ENCODE measurements at places on chromosomes 13 and 19.

GRCh38 chr13:45362939-45363338 is 22.0 kb upstream of the TPT1 start:
- no peak for DNase-seq

DNA sequence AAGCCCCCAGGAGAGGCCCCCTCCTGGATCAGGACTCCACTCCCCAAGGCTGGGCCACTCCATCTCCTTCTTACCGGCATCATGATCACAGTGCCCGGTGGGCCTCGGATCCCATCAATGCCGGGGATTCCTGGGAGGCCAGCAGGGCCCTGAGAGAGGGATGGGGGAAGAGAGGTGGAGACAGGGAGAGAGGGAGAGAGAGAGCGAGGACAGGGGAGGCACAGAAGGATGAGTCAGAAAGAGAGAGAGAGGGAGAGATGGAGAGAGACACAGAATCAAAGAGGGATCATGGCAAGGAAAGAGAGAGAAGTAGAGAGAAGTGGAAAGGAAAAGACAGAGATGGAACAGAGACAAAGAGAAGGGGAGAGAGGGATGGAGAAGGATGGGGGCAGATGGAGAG is 13.8 kb downstream of the COL5A3 start:
- DNase-seq = no peak

GRCh38 chr13:31046711-31047279 is 114.3 kb downstream of the TEX26 start:
- no peak for DNase-seq

DNA sequence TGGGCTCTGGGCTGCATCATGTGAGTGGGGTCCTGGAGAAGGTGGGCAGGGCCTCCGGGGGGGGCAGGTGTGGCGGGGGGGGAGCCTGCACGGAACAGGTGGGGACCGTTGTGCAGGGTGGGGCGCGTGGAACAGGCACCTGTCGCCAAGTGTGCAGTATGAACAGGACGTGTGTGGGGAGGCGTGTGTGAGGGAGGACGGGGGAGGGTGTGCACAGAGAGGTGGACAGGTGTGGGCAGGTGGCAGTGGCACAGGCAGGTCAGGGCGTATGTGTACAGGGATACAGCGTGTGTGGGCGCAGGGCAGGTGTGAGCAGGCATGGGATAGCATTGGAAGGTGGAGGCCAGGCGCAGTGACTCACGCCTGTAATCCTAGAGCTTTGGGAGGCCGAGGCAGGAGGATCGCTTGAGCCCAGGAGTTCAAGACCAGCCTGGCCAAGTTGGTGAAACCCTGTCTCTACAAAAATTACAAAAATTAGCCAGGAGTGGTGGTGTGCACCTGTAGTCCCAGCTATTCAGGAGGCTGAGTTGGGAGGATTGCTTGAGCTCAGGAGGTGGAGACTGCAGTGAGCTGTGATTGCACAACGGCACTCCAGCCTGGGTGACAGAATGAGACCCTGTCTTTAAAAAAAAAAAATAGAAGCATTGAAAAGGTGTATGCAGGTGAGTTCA is 3.2 kb downstream of the PLK5 start:
- DNase-seq = no peak

- DNase-seq = no peak
These were observed 1558.2 kb upstream of the PCDH20 start for GRCh38 chr13:62973804-62974203.

- no peak for DNase-seq
These were observed 1454.8 kb upstream of the SPRY2 start for GRCh38 chr13:81795710-81796109.

GRCh38 chr13:84479656-84480055 is 597.4 kb upstream of the SLITRK1 start:
- DNase-seq = no peak

DNA sequence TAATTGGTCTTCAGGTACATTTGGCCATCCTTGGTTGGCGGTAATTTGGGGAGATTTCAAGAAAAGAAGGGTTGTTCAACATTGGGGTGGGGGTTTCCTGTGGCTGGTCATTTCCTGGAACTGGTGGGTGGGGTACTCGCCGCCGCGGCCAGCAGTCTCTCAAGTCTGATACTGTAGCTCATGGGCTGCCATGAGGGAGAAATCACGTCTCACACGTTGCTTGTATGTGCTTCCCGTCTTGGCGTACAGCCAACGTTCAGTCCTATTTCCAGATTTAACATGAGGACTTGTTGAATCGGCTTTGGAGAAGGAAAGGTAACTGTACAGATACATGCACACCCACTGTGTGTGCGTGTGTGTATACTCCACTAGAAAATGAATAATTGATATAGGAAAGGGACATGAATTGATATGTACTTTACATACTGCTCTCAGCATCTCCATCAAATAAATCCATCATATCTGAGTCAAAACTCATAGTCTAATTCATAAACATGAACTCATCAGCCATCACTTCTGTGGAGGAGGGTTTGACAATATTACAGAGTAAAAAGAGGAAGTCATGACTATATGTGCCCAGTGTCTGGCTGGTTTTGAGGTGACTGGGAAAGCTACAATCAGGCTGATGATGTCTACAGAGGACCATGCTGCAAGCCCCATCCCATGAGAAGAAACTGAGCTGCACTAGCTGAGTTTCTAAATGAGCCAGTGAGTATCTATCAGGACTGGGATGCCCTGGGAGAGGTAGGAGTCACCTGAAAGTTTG is 418.1 kb downstream of the TSHZ3 start:
- no peak for DNase-seq

- DNase-seq = no peak
These were observed 28.9 kb downstream of the MLLT1 start for GRCh38 chr19:6250909-6251308.

GRCh38 chr19:33304760-33305647 is 2.7 kb upstream of the CEBPA start:
- DNase-seq = no peak

DNA sequence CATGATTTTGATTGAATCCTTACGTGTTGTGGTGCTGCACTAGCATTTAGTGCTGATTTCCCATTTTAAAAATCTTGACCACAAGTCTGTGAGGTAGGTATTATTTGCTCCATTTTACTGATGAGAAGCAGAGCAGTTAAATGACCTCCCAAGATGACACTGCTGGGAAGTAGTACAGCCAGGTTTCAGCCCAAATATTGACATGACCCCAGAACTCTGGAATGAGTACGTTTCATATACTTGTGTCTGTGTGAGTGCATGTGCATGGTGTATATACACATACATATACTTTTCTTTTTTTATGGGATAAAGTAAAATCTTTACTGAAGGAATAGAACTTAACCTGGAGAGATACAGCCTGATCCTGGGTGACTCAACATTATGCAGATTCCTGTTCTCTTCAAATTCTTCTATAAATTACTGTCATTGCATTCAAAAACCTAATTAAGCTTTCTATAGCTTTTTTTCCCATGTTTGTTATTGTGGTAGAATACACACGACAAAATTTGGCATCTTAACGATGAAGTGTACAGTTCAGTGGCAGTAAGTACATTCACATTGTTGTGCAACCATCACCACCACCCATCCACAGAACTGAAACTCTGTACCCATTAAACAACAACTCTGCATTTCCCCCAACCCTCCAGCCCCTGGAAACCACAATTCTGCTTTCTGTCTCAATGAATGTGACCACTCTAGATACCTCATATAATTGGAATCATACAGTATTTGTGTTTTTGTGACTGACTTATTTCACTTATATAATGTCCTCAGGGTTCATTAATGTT is 311.9 kb downstream of the MTUS2 start:
- no peak for DNase-seq
